Left renal cortex interstitium (tissue), 4 donors: ENCODE measurements at places on chromosomes 16 and 17.

DNA sequence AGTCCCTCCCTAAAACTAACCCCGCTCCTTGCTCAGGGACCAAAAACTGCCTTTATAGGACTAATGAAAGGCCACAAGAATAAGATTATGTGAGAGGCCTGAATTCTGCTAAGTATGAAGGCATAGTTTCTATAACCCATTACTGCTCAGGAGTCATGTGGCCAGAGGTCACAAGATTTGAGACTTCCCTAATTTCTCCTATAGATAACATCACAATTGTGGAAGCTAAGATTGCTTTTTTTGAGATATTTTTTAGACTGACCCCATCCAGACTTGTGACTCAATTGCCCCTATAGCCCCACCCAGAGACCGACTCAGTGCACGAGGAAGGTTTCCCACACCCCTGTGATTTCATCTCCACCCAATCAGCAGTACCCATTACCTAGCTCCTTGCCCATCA is 504.1 kb upstream of the GOT2 start:
- DNase-seq: no peak

DNA sequence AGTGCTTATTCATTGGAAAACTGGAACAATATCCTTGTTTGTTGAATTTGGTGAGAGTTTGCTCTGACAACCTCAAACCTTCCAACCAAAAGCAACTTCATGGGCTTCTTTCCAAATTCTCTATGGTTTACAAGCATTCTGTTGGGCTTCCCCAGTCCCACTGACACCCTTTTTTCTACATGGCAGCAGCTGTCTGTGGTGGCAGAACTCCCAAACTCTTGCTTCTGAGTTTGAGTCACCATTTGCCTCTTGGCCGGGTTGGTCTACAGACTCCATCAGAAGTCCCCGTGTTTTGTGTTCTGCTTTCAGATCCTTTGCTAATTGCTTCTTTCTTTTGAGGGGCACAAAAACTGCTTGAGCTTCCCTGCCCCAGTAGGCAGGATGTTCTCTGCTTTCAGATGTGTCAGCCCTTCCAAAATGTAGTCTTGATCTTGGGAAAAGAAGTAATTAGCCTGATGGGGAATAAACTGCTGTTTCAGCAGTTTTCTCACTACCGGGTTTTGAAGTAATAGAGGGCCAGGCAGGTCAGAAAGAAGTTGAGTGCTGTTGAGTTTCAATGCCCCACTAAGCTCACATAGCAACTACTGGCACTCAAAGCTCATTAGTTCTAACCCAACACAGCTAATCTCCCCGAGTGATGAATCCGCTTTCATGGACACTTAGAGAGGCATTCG is 80.7 kb downstream of the HS3ST3A1 start:
- DNase-seq: no peak

- DNase-seq: no peak
These were observed 17.3 kb upstream of the EEF2K start for GRCh38 chr16:22188595-22189442.

DNA sequence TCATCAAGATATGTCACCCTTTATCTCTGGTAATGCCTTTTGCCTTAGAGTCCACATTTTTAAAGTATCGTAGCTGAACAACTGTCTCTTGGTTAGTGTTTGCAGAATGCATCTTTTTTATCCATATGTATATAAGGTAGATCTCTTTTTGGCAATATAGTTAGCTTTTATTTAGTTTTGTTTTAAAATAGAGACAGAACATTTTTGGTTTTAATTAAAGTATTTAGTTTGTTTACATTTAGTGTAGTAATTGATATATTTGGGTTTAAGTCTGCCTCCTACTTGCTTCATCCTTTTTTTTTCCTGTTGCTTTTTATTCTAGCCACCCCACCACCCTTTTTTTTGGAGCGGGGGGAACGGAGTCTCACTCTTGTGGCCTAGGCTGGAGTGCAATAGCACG is 184.6 kb upstream of the CHMP6 start:
- no peak for DNase-seq

GRCh38 chr17:82787081-82787848 is 35.4 kb downstream of the TBCD start:
- no peak for DNase-seq

GRCh38 chr16:17940584-17941364 is 395.8 kb downstream of the NPIPA8 start:
- no peak for DNase-seq

- DNase-seq: no peak
These were observed 18.1 kb upstream of the DHX40 start for GRCh38 chr17:59547131-59547915.

GRCh38 chr16:10981697-10982216 is 37.4 kb downstream of the CLEC16A start:
- DNase-seq: no peak

DNA sequence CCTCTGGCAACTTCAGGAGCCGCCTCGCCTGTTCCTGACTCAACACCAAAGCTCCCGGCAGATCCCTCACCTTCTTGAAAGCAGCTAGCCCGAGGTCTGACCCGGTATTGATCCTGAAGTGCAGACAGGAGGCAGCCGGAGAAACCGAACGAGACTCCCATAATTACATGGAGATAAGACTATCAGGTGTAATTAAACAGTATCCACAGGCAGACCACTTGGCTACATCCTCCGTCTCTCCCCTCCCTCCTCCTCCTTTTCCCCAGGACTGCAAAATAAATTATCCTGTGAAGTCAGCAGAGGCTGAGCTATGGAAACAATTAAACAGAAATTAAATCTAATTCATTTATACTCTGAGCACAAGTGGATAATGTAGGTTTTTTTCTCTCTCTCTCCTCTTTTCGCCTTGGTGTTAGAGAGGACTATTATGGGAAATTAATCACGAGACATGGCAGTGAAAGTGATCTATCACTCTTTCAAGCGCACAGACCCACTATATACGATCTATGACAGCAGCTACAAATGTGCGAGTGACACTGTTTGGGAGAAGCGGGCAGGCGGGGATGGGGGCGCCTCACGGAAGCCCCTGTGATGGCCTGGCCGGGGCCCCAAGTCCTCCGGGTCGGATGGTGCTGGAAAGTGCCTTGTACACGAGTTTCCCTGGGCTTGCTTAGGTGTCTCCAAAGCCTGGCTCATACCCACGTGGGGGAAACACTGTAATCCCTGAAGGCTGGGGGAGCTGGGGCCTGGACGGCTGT is 92.8 kb downstream of the RBFOX3 start:
- DNase-seq: no peak

DNA sequence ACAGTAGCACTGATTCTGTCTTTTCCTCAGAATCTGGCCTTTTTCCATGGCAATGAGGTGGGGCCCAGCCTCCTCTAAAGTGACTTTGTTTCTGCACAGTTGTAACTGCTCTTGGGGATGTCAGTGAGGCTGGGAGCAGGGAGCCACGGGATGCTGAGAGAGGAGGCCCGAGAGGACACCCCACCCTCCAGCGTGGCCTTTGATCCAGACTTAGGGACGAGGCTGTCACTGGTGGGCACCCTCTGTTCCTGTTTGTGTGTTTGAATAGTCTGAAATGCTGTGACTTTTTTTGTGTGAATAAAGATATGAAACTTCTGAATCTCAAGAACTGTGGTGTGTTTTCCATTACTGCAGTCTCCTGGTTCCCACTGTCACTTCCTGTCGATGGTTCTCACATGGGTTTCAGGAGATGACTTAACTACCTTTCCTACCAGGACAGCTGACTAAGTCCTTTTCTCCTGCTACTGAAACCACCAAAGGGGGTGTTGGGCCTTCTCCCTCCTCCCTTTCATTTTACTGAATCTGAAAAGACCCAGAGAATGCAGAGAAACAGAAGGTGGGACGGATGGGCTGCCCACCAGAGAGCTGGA is 18.6 kb downstream of the KCTD2 start:
- DNase-seq: no peak

GRCh38 chr17:49779739-49780231 is 8.7 kb upstream of the KAT7 start:
- DNase-seq: no peak

DNA sequence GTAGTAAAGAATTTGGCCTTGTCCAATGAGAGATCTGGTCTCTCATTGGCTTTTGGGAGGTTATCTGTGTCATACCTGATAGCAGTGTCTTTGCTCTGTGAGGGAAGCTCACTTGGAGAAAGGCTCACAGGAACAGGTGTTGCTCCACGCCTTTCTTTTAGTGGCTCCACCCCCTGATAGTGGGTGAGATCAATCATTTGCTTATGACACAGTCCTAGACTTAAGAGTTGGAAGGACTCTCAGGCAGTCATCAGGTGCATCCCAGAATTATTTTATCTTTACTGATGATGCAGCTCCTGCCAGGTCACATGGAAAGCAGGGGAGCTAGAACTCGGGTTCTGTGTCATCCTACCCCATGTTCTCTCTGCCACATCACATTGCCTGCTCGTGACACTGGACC is 59.3 kb downstream of the CENPV start:
- no peak for DNase-seq

GRCh38 chr17:31092475-31093064 is 2.2 kb upstream of the NF1 start:
- no peak for DNase-seq

GRCh38 chr17:77999413-78000173 is 41.1 kb downstream of the TNRC6C start:
- no peak for DNase-seq

DNA sequence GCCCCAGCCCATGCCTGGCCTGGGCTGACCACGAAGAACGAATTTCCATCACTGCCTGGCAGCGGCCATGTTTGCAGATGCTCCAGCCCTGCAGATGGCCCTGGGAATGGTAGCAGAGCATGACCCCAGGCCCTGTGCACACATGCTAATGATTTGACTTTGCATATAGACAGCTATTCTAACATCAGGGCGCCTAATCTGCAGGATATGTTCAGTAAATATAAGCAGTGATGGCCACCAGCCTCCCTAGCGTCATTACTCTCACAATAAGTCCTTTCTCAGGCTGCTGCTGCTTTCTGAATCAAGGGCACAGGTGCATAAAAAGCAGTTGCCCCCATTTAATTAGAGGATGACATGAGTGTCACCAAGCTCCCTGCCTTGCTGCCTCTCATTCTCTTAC is 24.2 kb downstream of the DNAH9 start:
- DNase-seq: no peak

- DNase-seq: no peak
These were observed 10.9 kb upstream of the GGA2 start for GRCh38 chr16:23521037-23521743.

GRCh38 chr17:64182325-64183012 is 52.5 kb upstream of the ERN1 start:
- no peak for DNase-seq

- DNase-seq: no peak
These were observed 5.5 kb upstream of the ZNF771 start for GRCh38 chr16:30401768-30402425.

GRCh38 chr16:10490141-10490540 is 90.3 kb downstream of the EMP2 start:
- DNase-seq: no peak

GRCh38 chr17:2995377-2995776 is 68.0 kb downstream of the OR1D5 start:
- no peak for DNase-seq

- DNase-seq: no peak
These were observed 25.5 kb upstream of the SSTR2 start for GRCh38 chr17:73139296-73139695.

- no peak for DNase-seq
These were observed 3.3 kb downstream of the GRN start for GRCh38 chr17:44348234-44348987.

GRCh38 chr17:78818152-78818846 is 22.3 kb downstream of the USP36 start:
- no peak for DNase-seq

DNA sequence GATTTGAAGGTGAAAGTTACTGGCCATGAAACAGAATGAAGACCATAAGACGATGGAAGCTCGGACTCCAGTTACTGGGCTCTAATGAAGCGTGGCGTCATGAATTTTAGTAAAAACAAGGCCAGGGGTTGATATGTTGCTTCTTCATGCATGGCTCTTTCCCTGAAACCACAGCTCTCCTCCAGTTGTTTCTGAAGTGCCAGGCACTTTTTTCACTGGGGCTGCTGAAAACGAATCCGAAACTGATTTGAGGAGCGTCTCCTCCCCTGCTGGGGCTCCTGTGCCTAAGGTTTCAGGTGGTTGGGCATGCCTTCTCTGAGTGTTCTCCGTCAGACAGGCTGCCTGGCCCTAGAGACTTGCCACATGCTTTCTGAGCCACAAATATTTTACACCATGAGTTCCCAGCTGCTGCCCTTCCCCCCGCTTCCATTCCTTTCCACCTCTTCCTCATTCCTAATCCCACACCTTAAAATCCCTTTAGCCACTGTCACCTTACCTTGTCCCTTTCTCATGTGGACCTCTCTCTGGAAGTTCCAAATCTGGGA is 3.7 kb upstream of the MYL4 start:
- DNase-seq: no peak

- no peak for DNase-seq
These were observed 198.0 kb upstream of the MPHOSPH6 start for GRCh38 chr16:82368041-82368440.

- no peak for DNase-seq
These were observed 14.2 kb upstream of the ALOX12B start for GRCh38 chr17:8101721-8102120.

DNA sequence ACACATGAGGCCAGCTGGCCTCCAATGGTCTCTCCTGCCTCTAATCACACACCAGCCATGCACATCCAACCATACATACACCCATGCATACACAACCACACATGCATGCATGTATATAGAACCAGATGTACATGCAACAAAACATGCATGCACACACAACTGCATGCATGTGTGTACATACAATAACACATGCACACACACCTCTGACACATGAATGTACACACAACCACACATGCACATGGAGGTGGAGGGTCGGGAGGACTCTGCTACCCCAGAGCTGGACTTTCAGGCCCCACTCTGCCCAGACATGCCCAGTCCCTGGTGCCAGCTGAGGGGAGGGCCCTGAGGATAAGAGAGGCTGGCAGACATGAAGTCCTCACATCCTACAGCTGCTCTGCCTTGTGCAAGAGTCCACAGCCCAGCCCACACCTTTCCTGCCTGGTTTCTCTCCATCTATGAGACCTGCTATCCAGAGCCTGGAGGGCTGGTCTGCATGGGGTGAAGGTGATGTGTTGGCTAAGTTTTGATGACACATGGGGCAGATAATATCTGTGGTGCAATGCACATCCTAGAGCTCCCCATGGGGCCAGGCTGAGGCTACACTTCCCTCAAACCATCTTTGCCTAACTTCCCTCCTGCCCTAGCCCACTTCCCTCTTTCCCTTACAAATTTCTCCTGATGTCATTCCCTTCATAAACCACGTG is 50.9 kb upstream of the SDK2 start:
- no peak for DNase-seq

DNA sequence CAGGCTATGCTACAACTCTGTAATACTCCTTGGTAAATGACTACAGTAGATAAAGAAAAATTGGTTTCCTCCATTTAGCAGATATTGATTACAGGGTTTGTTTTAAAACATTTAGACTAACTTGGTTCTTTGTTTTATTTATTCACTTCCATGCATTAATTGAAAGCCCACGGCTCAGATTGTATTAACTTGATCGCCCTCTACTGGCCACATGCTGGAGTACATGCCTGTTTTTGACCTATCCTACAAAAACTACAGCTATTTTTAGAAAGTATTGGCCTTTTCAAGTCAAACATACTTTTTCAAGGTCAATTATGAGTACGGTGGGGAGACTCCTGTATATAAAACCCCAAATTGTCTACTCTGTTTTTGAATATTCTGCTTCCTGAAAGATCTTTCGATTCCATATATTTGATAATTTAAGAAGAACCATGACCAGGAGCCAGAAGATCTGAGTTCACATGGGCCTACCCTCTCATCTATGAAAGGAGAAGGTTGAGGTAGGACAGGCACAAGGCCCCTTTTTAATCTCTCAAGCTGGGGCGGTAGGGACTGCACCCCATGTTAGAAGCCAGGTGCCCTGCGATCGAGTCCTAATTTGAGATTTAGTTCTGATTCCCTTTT is 51.8 kb downstream of the CA10 start:
- peak; percentile 21 for DNase-seq

- DNase-seq: no peak
These were observed 4.3 kb downstream of the RNF43 start for GRCh38 chr17:58412961-58413586.
